Activated CD8-positive, alpha-beta T cell treated with anti-CD3 and anti-CD28 coated beads, Interleukin-2, amount 10 ng/mL, durations not matched to agents 7 days and 5 days (primary cell): ENCODE measurements at places on chromosomes 7 and 10. TPM values are rescaled to one million over a fixed set of nuclear protein-coding genes. Genes with fewer than 3 reads are reported as not detected.

DNA sequence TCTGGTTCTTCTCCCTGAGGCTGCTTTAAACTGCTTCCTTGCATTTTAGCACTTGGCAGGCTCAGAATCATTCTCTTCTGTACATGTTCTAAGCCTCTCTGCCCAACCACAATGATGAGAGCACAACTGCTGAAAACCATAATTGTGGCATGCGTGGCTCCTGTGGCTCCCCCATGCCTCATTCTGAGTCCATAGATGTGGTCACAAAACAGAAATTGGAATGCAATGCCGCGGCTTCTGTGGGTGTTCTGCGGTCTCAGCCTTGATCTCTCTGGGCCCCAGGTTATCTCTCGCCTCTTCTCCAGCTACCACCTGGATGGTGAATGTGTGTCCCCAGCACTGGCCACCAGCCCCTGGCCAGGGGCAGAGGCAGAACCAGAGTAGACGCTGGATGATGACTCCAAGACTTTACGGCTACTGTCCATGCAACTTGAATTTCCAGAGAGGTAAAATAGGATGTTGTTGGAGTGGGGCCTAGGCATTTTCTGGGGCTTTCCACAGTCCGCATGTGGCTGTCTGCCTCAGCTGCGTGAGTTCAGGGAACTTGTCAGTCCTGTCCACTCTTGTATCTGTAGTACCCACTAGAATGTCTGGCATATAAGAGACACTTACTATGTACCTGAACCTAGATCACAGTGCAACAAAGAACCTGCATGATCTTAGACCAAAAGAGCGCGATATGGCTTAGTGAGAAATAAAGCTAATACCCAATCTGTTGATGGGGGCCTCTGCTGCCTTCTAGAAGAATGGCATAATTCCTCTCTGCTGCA, 52.4 kb upstream of the ADRB1 start:
- peak; percentile 57 for DNase-seq

DNA sequence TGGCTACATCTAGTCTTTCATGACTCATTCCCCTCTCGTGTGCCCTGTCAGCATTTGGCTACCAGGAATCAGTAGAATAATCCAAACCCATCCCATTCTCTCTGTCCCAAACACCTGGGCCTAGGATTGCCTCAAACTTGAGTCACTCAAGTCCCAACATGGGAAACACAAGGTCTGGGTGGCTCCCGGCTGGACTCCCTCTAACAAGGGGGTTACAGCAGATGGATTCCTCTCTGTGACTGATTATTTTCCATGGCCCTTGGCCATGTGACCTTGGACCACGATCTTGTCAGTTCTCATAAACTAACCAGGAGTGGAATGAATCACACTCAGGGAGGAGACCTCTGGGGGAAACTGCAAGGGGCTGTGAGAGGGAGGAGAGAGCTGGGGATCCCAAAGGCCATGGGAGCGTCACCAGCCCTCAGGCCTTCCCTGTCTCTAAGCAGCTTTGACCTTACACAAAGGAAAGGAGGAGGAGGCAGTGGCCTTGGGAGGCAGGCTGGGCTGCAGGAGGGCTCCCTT, 533.1 kb downstream of the KCNMA1 start:
- no peak for DNase-seq

DNA sequence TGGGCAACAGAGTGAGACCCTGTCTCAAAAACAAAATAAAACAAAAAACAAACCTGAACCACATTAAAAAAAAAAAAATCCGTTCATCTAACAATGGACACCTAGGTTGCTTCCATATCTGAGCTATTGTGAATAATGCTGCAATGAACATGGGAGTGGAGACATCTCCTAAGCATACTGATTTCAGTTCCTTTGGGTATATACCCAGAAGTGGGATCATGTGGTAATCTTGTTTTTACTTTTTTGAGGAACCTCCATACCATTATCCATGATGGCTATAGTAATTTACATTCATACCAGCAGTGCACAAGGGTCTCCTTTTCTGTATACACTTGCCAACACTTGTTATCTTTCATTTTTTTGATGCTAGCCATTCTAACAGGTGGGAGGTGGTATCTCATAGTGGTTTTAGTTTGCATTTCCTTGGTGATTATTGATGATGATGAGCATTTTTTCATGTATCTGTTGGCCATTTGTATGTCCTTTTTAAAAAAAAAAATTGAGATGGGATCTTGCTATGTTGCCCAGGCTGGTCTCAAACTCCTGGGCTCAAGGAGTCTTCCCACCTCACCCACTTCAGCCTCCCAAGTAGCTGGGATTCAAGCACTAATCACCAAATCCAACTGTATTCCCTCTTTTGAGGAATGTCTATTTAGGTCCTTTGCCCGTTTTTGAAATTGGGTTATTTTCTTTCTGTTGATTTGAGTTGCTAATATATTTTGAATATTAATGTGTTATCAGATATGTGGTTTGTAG, 17.5 kb downstream of the CDK13 start:
- no peak for DNase-seq

DNA sequence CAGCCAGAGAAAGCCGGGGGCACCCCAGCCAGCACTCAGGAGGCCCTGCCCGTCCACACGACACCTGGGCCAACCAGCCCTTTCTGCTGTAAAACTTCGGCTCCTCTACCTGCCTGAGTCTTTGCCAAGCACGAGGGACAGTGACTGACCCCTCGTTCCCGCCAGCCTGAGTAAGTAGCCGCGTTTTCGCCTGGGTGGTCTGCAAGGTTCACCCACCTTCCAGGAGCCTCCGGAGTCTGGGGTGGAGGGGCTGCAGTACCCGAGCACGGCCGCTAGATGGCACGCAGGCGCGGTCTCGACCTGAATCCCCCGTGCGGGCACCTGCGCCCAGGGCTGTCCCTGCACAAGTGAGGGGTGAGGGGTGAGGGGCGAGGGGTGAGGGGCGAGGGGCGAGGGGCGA, 192.7 kb downstream of the PTPRN2 start:
- DNase-seq: peak; percentile 37

DNA sequence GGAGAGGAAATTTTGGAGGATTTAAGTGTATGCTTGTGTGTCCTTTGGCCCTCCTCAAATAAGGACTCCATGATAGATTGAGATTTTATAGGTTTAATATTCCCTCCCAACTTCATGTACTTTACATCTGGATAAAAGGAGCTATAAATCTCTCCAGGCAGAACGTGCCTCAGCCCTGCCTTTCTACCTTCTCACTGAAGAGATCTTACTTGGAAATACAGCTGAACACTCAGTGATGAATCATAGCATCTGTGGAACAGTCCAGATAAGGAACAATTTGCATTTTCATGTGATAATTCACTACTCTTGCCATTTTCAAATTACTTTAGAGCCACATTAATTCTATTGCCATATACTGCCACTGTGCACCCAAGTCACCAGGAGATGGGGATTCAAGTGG, 364.6 kb upstream of the PODXL start:
- no peak for DNase-seq

The ZNF467 gene
- 0.08 TPM for total RNA-seq
